ENCODE measurements at places on chromosomes 13 and 19.

DNA sequence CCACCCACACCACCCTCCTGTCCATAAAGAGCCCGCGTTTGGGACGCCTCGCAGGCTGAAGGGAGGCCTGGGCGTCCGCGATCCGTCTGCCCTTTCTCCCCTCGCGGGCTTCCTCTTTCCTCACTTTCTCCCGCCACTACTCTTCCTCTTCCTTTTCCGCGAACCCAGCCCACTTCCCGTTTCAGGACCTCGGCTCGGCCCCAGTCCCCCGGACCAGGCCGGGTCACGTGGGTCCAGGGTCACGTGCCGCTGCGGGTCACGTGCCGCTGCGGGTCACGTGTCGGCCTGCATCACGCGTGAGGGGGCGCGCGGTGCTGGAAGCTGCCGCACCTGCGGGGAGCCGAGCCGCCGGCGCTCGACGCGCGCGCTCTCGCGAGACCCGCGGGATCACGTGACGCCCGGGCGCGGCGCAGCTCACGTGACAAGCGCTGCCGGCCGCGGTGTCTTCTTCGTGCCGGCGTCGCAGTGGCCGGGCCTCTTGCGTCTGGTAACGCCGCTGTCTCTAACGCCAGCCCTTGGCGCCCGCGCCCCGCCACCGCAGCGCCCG lies at the start of gene LAMP1:
LAMP1 (plus strand) TSS at position 417 of the 547 bp plus-strand sequence. CDS start 196 bp downstream, outside the sequence.
- DNase-seq, result peak; percentile 95

- DNase-seq, result no peak
These were observed 1.7 kb upstream of the KLK13 start for GRCh38 chr19:51066393-51067186.

DNA sequence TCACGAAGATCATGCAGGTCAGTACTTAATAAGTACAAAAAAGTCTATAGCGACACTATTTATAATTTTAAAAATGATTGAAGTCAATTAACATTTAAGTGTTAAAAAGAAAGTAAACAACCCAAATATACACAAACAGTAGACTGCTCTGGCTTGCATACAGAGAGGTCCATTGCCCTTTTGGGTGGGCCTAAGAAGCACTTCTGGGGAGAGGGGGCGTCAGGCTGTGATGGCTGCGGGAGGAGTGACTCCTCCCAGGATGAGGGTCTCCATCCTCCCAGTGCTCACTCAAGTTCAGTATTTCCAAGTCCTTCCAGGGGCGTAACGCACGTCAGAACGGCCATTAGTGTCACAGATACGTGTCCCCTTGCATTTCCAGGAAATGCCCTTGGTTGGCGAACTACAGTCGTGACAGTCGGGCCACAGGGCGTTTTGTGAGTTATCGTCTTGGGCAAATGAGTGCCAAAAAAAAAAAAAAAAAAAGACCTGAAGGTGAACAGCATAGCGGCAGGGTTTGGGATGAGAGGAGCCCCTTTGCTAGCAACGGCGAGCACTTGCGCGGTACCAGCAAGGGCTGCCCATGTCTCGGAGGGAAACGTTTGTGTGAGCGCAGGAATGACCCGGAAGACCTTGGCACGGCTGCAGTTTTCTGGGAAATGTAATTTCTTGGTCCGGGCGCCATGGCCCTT lies at the start of gene SCGB2B2:
SCGB2B2 (minus strand) TSS at position 463 of the 689 bp plus-strand sequence. CDS start 82,596 bp downstream, outside the sequence.
- DNase-seq, result peak; percentile 83

GRCh38 chr19:1566392-1567115 lies 1.6 kb downstream of the MEX3D start:
- DNase-seq, result no peak
